ENCODE measurements at places on chromosomes 6 and 20. TPM values are rescaled to one million over a fixed set of nuclear protein-coding genes. Genes with fewer than 3 reads are reported as not detected.

The TAGAP gene
- 0.82 TPM for total RNA-seq

The KCTD20 gene
- total RNA-seq, result 68.1 TPM

The BPIFB1 gene
- total RNA-seq, result not detected

The MYT1 gene
- total RNA-seq, result 6.9 TPM

The MYH7B gene
- total RNA-seq, result not detected

The NHLRC1 gene
- total RNA-seq, result 2.9 TPM

The TINAG gene
- 0.41 TPM for total RNA-seq

The HLA-DPB1 gene
- total RNA-seq, result 2.4 TPM

The TCP11 gene
- 0.41 TPM for total RNA-seq

The FGD2 gene
- total RNA-seq, result 0.82 TPM

The FRS3 gene
- total RNA-seq, result 9.4 TPM

The TRIM15 gene
- total RNA-seq, result not detected

The RRP36 gene
- total RNA-seq, result 60.3 TPM

The MAN1A1 gene
- 24.9 TPM for total RNA-seq

DNA sequence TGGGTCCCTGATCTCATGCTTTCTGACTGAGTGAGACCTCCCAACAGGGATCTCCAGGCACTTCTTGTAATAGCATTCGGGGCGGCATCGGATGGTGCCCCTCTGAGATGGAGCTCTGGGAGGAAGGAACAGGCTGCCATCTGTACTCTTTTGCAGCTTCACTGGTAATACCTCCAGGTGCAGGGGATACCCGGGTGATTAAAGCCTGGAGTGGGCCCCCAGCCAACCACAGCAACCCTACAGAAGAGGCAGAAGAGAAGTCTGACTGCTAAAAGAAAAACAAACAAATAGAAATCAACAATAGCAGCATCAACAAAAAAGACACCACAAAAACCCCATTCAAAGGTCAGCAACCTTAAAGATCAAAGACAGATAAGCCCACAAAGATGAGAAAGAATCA is 19.1 kb upstream of the PGK2 start:
- no peak for DNase-seq

GRCh38 chr20:9884061-9884460 is 45.2 kb upstream of the PAK5 start:
- no peak for DNase-seq

DNA sequence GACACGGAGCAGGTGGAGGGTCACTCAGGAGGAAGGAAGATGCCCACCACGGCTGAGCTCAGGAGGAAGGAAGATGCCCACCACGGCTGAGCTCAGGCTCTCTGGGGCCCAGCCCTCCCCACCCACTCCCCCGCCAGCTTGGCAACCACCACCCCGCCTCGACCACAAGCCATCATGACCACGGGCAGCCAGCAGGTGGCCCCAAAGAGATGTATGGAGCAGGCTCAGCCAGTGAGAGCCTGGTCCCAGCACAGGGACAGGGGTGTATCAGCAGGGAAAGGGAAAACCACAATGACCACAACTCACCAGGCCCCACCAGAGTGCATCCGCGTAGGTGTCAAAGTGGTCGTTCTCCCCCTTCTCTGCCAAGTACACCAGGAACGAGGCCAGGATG is 30.4 kb downstream of the KCNQ2 start:
- DNase-seq, result peak; percentile 70

DNA sequence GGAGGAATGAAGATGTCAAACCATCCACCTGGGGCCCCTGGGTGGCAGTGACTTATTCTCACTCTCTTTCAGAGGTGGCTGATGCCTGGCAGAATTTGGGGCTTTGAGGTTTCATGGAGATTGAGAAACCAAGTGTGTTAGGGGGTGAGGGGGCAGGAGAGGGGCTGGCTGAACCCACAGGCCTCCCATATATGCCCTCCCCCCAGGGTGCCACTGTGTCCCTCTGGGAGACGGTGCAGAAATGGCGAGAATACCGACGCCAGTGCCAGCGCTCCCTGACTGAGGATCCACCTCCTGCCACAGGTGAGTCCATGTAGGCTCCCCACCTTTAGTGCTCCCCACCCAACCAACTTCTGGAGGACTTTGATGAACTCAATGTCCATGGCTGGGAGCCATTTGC is 7.6 kb downstream of the GLP1R start:
- no peak for DNase-seq

DNA sequence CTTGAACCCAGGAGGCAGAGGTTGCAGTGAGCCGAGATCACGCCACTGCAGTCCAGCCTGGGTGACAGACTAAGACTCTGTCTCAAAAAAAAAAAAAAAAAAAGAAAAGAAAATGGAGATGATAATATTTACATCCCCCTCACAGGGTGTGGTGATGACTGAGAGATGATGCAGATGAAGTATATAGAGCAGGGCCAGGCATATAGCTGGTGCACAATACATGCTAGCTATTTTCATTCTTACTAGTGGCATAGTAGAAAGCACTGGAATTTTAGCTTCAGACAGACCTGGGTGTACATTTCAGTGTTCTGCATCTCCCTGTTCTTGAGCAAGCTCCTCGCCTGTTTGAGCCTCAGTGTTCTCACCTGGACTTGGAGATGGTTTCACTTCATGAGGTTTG is 36.9 kb downstream of the CEBPB start:
- no peak for DNase-seq

- no peak for DNase-seq
Measured at GRCh38 chr6:155265843-155266535, 2.2 kb downstream of the CLDN20 start.

- DNase-seq, result no peak
Measured at GRCh38 chr6:112486454-112486853, 139.3 kb downstream of the RFPL4B start.

DNA sequence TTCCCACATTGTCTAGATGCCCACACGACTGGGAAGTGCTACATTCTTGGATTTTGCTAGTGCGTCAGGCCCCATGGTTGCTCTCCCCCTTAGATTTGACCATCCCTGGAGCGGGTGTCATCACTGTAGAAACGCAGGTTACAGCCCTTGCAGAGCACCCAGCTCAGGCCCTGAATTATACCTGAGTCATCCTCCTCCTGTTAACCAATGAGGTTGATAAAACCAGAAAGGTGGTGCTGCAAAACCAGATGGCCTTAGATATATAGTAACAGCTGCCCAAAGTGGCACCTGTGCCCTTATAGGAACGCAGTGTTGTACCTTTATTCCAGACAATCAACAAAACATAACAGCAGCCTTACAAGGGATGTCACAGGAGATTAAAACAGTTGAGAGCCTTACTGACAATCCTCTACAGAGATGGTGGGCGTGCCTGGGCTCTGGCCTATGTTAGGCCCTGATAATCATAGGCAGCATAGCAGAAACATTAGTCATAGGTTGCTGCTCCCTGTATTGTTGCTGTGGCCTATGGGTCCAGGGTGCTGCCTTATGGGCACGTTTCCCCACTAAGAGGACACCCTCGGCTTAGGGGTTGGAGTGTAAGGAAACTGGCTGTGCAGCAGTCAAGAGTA is 33.6 kb upstream of the HSF2 start:
- DNase-seq, result no peak

DNA sequence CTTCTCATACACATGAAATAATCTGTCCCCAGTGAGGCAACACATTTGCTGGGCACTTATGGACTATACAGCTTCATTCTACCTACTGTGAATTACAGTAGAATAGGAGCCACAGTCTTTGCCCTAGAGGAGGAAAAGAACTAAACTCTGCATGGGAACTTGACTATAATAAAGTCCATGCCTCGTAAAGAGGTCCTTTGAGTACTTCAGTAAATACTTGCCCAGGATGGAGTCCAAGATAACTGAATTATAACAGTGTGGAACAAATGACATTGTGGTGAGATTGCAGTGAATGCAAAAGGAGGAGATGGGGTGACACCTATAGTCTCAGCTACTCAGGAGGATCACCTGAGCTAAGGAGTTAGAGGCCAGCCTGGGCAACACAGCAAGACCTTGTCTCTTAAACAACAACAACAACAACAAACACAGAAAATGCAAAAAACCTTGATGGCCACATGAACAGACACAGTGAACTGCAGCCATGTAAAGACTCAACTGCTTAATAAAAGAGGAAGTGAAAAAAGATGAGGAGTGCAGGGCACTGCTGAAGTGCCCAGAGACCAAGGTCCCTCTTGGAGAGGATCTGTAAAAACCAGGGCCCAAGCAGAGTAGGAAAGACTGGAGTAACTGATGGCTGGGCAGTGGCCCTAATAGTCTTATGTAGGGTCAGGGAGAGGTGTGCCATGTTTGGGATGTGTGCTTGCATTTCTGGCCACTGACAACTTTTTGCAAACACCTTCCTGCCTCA is 3.7 kb downstream of the MRPS18A start:
- no peak for DNase-seq

GRCh38 chr6:209432-210103 is 82.7 kb upstream of the DUSP22 start:
- no peak for DNase-seq

GRCh38 chr6:12679341-12679740 is 37.2 kb upstream of the PHACTR1 start:
- no peak for DNase-seq

- DNase-seq, result no peak
Measured at GRCh38 chr6:134472661-134473060, 154.7 kb upstream of the SGK1 start.

DNA sequence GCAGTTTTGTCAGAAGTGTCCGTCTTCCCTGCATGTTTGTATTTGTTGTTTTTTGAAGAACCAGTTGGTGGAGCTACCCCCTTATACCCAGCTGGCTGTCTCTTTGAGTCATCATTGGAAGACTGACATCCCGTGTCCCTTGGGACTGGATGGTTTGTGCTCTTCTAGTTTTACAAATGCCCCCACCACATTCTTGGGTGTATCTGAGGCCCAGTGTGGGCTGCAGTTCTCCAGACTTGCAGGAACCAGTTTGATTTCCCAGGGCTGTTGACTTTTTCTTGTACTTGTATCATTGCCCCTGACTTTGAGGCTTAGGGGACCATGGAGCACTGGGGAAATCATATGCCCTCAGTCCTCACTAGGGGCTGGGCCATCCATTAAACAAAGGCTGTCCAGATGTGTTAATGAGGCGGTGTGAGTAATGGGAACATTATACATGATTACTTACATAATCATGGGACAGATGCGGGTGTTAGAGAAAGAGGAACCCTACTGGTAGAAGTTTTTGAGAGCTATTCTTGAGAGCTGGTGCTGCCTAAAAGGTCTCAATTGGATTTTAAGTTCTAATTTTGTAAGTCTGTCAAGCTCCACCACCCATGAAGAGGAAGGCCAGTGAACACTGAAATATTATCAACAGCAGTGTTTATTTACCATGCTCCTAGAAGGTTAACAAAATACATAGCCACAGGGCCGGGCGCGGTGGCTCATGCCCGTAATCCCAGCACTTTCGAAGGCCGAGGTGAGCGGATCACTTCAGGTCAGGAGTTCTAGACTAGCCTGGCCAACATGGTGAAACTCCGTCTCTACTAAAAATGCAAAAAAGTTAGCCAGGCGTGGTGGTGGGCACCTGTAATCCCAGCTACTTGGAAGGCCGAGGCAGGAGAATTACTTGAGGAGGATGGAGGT is 8.5 kb downstream of the JARID2 start:
- DNase-seq, result no peak

DNA sequence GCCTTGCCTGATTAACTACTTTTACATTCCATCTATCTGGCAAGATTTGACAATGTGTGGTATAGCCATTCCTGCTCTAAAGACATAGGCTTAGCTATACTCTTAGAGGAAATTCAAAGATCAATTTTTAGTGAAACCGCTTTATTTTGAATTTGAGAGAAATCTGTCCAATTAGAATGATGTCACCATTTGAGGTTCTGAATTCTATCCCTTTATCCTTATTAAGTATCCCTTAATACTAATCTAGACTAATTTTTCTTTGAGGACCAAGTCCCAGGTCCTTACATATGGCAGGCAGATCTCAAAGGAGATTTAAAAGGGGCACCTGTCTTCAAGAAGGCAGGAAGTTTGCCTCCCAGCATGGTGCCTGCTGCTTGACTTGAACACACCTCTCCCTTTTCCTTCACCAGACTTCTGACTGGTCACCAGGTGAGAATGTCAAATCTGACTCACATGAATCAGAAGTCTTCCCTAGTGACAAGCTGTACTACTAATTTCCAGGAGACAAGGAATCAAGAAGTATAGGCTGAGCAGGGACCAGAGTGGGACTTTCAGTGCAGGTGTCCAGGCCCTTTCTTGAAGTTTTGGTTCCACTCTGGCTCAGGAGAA is 15.0 kb upstream of the MRAP2 start:
- no peak for DNase-seq

- no peak for DNase-seq
Measured at GRCh38 chr6:11785415-11785773, 6.8 kb upstream of the ADTRP start.

DNA sequence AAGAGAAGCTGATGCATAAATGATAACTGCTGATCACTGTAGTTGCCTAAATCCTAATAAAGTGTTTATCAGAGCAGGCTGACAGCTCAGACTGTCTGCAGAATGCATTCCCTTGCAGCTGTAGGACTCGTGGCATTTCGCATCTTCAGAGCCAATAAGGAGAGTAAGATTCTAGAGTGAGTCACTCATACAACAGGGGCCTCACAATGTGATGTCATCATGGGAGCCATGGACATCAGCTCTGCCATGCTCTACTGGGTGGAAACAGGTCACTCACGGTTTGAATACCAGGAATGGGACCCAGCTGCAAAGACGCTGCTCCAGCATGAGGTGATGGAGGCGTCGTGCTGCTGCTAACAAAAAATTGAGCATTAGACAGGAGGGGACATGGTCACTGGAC is 7.4 kb downstream of the FAM209B start:
- DNase-seq, result no peak

GRCh38 chr6:20936949-20937348 is 402.7 kb downstream of the CDKAL1 start:
- no peak for DNase-seq

Measured in frontal cortex (tissue), 4 donors.